Ovary (tissue), 10 donors: ENCODE measurements at places on chromosomes 6 and 20. TPM values are rescaled to one million over a fixed set of nuclear protein-coding genes. Genes with fewer than 3 reads are reported as not detected.

DNA sequence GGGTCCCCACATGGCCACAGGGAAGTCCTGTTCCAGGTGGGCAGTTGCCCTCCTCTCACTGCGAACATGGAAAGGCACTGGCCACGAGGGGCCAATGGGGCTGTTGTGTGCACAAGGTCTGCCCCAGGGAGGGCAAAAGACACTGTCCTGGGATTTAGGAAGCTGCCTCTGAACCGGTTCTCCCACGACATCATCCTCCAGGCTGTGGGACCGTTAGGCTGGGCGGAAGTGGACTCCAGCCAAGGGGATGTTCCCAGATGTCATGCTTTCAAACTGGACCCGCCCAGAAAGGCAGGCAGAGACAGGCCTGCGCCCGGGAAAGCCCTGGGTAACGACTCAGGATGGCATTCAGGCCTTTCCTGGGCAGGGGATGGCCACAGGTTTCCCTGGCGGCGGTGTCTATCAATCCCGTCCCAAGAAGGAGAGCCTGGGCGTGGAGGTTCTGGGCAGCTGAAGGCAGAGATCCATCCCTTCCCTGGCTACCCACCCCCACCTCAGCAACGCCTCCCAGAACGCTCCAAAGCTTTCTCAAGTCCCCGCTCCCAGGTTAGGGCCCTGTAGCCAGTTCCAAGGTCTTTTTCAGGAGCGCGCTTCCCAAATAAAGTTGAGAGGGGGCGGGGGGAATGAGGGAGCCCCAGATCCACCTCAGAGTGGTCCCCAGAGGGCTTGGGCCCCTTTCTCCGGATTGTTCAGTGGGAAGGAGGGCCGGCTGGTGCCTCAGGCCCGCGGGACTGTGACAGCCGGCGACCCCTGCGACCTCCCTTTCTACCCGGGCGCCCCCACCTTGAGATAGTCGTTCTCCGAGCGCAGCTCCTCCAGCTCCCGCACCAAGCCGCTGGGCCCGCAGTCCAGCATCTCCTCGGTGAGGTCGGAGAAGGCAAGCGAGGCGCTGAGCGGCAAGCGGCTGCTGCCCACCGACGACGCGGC lies 13.8 kb upstream of the TLDC2 start:
- peak; percentile 86 for DNase-seq

- no peak for DNase-seq
These were observed 54.6 kb downstream of the PCSK2 start for GRCh38 chr20:17281478-17281877.

DNA sequence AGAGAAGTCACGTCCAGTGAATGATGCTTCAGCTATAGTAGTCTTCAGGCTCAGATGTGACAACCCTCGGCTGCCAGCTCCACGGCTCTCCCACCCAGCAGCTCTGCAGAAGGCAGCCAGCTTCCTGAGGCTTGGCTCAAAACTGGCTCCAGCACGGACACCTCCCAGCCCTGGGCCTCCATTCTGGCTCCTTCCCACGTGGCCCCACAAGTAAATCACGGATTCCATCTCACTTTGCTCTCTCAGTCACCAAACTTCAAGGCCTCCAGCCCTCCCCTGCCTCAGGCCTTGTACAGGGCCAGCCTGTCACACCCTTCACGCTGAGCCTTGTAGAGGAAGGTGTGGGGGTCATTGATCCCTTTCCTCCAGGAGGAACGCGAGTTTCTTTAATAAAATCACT lies 55.8 kb downstream of the GTF2H5 start:
- DNase-seq = no peak

GRCh38 chr20:54040531-54040930 lies 29.9 kb downstream of the BCAS1 start:
- DNase-seq = no peak

GRCh38 chr6:103826209-103826608 lies 1033.5 kb downstream of the HACE1 start:
- DNase-seq = no peak

GRCh38 chr6:53616450-53617357 lies 48.9 kb downstream of the KLHL31 start:
- no peak for DNase-seq

GRCh38 chr20:57267158-57267821 lies 849 bp upstream of the BMP7 start:
- DNase-seq = no peak

DNA sequence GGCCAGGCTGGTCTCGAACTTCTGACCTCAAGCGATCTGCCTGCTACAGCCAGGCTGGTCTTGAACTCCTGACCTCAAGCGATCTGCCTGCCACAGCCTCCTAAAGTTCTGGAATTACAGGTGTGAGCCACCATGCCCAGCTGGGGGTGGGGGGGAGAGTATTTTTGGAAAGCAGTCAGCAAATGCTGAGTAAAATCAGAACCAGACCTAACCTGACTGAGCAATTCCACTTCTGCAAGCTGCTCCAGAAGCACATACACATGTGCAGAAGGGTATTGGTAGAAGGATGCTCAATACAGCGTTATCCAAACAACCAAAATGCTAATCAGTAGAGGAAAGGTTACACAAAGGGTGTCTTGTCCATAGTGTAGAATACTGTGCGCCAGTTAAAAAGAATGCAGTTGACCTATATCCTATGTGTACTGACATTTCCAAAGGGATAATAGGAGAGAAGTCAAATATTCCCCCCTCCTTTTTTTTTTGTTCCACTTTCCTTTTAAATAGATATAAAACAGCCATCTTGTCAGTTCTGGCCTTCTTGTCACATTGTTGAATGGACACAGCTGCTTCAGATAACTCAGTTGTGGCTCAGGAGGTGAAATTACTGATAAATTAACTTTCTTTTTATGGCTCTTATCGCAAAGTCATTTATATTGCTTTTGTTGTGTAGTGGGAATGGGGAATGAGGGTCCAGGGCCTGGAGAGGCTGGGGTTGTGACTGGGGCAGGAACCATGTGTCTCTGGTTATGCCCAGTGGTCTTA lies 74.6 kb downstream of the DTD1 start:
- DNase-seq = no peak

DNA sequence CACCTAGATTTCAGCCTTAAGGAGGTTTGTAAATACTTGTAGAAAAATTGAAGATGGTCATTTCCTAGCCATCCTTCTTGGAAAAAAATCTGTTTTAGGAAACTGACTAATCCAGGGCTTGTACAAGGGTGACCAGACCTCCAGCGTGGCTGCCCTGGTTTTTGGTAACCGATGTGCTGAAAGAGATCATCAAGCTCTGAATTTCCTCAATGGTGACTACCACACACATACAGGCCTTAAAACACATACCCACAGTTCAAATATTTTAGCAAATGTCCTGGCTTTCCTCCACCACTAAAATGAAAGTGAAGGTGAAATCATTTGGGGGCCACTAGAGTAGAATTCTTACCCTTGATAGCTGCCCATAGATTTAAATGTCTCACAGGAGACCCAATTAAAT lies 215.3 kb upstream of the SUPT3H start:
- DNase-seq = no peak

DNA sequence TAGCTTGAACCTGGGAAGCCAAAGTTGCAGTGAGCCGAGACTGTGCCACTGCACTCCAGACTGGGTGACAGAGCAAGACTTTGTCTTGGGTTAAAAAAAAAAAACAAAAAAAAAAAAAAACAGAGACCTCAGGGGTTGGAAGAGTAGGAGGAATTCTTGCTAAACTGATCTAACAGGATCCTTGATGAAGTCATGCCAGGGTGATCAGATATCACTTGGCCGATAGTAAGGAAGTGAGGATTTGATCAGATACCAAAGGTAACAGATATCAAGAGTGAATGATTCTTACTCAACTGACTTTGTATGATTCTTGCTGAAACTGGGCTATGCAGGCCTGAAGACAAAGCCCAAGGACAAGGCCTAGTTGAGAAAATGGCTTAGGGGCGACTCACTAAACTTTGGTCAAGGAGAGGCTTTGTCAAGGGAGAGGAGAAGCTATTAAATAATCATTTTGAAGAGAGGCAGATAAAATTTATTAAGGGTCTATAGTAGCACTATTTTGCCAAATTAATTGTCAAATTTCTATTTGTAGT lies 624.7 kb downstream of the UTRN start:
- DNase-seq = no peak

The RGS17 gene
- total RNA-seq = 0.78 TPM

The MRS2 gene
- total RNA-seq = 14.9 TPM
